ENCODE measurements at places on chromosomes 6 and 20.

DNA sequence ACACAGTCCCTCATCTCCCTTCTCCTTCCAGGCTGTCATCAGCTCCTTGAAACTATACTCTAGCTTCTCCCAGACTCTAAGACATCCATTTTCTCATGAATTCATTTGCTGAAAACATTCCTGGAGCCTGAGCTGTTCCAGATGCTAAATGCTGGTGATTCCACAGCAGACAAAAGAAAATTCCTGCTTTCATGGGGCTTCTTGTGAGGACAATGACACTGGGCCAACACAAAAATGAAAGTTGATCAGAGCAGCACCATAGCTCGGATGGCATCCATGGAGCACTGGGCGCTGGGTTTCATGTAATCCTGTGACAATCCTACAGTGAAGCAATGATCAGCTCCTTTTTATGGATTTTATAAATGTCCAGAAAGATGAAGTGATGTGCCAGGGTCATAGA is 47.4 kb upstream of the STX16 start:
- DNase-seq = no peak

DNA sequence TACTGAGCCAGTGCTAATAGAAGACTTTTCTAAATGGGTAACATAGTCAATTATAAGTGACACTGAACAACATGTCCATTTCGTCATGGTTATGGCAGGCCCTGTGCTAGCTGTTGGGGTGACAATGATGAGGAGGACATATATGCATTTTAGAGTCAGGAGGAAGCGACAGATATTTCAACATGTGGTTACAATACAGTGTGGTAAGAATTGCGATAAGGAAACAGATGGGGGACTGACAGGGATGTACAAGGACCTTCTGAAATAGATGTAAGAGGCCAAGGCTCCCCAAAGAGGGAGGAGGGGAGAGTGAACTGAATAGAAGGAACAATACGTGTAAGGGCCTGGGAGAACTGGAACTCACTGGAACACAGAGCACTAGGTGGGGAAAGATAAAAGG is 11.7 kb downstream of the MMP24 start:
- DNase-seq = no peak

DNA sequence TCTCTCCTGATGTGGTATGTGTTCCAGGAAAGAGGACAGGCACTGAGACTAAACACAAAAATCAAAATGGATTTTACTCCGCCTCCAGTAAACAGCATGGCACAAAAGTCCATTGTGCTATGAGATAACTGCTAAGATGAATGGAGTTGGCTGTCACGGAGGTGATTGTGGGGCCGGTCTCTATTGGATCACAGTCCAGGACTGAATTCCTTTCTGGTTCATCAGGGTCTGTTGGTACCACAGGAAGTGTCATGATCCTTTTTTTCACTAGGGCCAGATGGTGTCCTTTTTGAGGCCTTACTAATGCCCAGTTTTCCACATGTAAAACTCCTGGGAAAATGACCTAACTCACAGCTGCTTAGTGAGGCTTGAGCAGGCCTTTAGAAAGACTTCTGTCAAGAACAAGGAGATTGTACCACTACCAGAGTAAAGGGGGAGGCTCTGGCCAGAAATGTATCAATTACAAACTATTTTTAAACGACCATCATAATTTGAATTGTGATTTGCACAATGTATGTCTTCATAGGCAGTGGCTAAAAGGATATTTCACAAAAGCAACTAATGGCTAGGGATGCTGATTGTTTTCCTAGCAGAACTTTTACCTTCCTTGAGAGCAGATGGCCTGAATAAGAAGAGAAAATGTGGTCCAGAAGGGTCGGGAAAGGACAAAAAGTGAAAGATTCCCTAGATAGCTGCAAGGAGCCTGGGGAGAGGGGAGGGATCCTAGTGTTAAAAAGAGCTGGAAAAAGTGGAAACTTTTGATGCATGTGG is 192.2 kb upstream of the POU3F2 start:
- DNase-seq = no peak

- DNase-seq = no peak
These were observed 180.7 kb downstream of the CLVS2 start for GRCh38 chr6:123176706-123177105.

GRCh38 chr6:137699031-137699683 is 167.9 kb upstream of the TNFAIP3 start:
- DNase-seq = no peak

DNA sequence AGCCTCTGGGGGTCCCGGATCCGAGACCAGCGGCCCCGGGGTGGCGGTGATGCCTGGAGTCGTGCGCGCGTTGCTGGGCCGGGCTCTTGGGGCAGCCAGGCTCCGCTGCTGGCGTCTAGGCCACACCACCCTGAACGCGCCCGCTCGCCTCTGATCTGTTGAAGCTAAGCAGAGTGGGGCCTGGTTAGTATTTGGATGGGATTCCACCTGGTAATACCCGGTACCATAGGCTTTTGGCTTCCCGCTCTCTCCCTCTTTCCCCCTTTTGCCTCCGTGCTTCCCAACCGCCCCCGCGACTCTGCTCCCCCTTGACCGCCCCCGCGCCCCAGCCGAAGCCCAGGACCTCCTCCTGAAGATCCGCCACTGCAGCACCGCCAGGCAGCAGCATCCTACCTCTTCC is 1383.5 kb upstream of the DEFB115 start:
- peak; percentile 39 for DNase-seq

Data from activated CD8-positive, alpha-beta memory T cell treated with anti-CD3 and anti-CD28 coated beads, Interleukin-2, amount 50 U/mL, for 4 hours (primary cell).